ENCODE measurements at places on chromosomes 12 and 14. TPM values are rescaled to one million over a fixed set of nuclear protein-coding genes. Genes with fewer than 3 reads are reported as not detected.

The RPS6KL1 gene
- polyA plus RNA-seq = 0.74 TPM

The EPYC gene
- not detected for polyA plus RNA-seq

The GUCY2C gene
- 0.54 TPM for polyA plus RNA-seq

The CLEC2A gene
- not detected for polyA plus RNA-seq

The PPFIA2 gene
- polyA plus RNA-seq = 4.4 TPM

The CACNB3 gene
- polyA plus RNA-seq = 43.1 TPM

The CIPC gene
- polyA plus RNA-seq = 24.2 TPM

The CD163 gene
- 9.4 TPM for polyA plus RNA-seq

The NUAK1 gene
- polyA plus RNA-seq = 9.6 TPM

The GDF3 gene
- 0.52 TPM for polyA plus RNA-seq

The TPH2 gene
- 0.23 TPM for polyA plus RNA-seq

The KLRC3 gene
- 0.20 TPM for polyA plus RNA-seq

The C12orf54 gene
- 0.60 TPM for polyA plus RNA-seq

The RNF212B gene
- 1.4 TPM for polyA plus RNA-seq

The RAD9B gene
- 1.1 TPM for polyA plus RNA-seq

The TMEM132C gene
- 3.1 TPM for polyA plus RNA-seq

The RPL10L gene
- 0.23 TPM for polyA plus RNA-seq

The CSRP2 gene
- 96.0 TPM for polyA plus RNA-seq

The RBMS2 gene
- 42.5 TPM for polyA plus RNA-seq

The MANSC1 gene
- polyA plus RNA-seq = 37.7 TPM

The TSPAN11 gene
- 4.4 TPM for polyA plus RNA-seq

The IAPP gene
- polyA plus RNA-seq = not detected

The SLCO1B1 gene
- polyA plus RNA-seq = not detected

The TESPA1 gene
- polyA plus RNA-seq = 0.29 TPM

The IQSEC3 gene
- polyA plus RNA-seq = 6.7 TPM

The ETFBKMT gene
- 4.6 TPM for polyA plus RNA-seq

The EEA1 gene
- 19.1 TPM for polyA plus RNA-seq

The ACADS gene
- polyA plus RNA-seq = 15.8 TPM

The CEBPE gene
- 0.21 TPM for polyA plus RNA-seq

The RNASE3 gene
- 0.44 TPM for polyA plus RNA-seq

The CCDC184 gene
- 0.57 TPM for polyA plus RNA-seq

The LALBA gene
- polyA plus RNA-seq = not detected

The SYNDIG1L gene
- 0.18 TPM for polyA plus RNA-seq

The JAG2 gene
- polyA plus RNA-seq = 6.6 TPM

The TUBA1A gene
- 429 TPM for polyA plus RNA-seq

The STK38L gene
- polyA plus RNA-seq = 53.7 TPM

The OTOGL gene
- polyA plus RNA-seq = 1.0 TPM

The CGRRF1 gene
- 39.7 TPM for polyA plus RNA-seq

The EIF2S3B gene
- polyA plus RNA-seq = 2.0 TPM

All from right renal cortex interstitium (tissue), 3 donors.